ENCODE measurements at places on chromosomes 3 and 15.

- DNase-seq: no peak
Measured at GRCh38 chr15:78830514-78831228, 19.4 kb upstream of the ADAMTS7 start.

GRCh38 chr15:57044970-57045369 lies 126.5 kb downstream of the TCF12 start:
- DNase-seq: no peak

- DNase-seq: no peak
Measured at GRCh38 chr3:47932421-47932820, 83.8 kb downstream of the MAP4 start.

DNA sequence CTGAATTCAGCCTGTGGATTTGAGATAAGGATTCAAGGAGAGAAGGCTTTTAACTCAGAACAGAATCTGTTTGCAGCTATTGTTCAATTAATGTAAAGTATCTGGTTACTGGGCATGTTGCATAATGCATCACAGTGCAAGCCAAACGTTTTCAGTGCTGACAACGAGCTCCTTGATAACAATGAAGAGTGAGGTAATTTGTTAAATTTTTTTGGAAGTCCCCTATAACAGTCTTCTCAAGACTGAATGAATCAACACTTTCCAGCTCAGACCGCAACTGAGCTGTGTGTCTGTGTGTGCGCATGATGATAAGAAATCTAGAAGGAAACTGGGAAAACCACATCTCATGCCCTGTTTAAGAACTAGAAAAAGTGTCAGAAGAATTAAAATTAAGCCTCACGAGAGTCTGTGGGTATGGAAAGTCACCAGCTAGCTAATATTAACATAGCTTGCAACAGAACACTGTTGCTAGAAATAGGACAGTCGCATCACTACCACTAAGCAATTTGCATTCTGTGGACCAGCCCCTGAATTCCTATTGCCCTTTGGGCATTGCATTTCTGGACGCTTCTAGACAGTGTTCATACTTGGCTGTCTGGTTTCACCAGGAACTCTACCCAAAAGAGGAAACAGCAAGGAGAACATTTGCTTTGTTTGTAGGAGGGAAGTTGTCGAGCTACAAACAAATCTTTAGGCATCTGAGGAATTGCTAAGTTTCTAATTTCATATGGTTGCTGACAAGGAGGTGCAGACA lies 43.7 kb upstream of the ATP2C1 start:
- peak; percentile 11 for DNase-seq

DNA sequence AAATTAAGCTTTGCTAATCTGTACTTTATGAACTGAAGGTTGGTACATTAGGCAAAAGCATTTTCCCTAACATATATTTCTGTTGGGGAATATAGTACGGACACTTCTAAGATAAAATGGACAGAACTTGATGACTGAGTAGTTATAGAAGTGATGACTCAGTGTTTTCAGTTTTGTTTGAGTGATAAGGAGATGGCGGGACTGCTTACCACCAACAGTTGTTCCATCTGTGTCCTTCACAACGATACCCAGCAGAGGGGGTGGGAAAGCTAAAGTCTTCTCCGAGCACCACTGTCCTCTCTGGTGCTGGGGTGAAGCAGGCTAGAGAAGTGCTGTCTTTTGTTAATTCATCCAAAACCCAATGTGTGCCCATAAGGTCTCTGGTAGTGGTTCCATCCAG lies 195.8 kb downstream of the CD47 start:
- no peak for DNase-seq
